Activated naive CD4-positive, alpha-beta T cell treated with anti-CD3 and anti-CD28 coated beads, Interleukin-2, amount 50 U/mL, for 72 hours (primary cell): ENCODE measurements at places on chromosomes 11 and 22. TPM values are rescaled to one million over a fixed set of nuclear protein-coding genes. Genes with fewer than 3 reads are reported as not detected.

The OR6M1 gene
- total RNA-seq: not detected

- no peak for DNase-seq
Observed at GRCh38 chr22:48441553-48441850, 1386.2 kb downstream of the BRD1 start.

DNA sequence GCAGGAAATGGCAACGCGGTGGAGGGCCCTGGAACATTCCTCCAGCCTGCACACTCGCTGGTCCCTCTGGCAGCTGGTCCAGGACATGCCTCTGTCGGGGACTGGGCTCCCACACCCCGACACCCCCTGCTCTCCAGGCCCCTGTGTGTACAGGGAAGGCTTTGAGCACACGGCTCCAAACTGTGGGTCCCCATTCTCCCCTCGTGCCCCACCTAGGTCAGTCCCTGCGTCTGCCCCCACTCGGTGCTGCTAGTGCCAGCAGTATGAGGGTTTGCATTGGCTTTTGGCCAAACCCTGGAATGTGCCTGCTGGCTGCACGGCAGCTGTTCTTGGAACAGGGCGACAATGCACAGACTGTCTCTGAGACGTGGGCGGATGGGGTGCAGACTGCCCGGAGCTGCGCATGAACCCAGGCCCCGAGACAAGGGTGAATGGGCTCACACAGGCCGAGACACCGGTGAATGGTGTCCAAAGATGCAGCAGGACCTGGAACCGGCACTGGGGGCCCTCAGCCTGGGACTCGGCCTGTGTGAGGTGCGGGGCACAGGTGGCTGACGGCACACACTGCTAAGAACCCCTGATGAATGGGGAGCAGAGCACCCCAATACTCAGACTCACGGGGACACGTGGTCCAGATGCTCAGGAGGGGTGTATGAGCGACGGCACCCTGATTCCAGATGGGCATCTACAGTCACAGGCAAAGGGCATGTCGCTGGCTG is 7.5 kb upstream of the SYT8 start:
- no peak for DNase-seq

- DNase-seq: no peak
Observed at GRCh38 chr11:843086-843734, 558 bp downstream of the TSPAN4 start.

DNA sequence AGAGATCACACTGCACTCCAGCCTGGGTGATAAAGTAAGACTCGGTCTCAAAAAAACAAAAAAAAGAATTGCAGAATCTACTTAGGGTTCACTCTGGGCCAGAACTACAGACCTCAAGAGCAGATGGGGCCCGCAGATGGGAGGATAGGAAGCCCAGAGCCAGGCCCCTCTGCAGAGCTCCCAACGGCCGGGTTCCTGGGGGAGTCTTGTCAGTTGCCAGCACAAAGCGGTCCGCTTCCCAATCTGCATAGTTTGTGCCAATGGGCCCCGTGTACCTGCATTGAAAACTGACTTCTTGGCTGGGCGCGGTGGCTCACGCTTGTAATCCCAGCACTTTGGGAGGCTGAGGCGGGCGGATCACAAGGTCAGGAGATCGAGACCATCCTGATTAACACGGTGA is 1.7 kb upstream of the CHID1 start:
- no peak for DNase-seq

GRCh38 chr11:11626128-11626527 is 4.3 kb upstream of the GALNT18 start:
- no peak for DNase-seq

- peak; percentile 72 for DNase-seq
Observed at GRCh38 chr22:23240639-23241389, 60.5 kb downstream of the BCR start.

The PATE2 gene
- total RNA-seq: not detected

The PLA2G3 gene
- not detected for total RNA-seq

- no peak for DNase-seq
Observed at GRCh38 chr11:12845739-12846358, 163.3 kb upstream of the RASSF10 start.

GRCh38 chr11:64633555-64634159 is 42.6 kb downstream of the SLC22A12 start:
- no peak for DNase-seq

GRCh38 chr11:34052608-34053160 is 1.2 kb downstream of the CAPRIN1 start:
- DNase-seq: no peak

The FXYD2 gene
- total RNA-seq: 4.8 TPM

GRCh38 chr22:49090853-49091135 is 736.9 kb downstream of the BRD1 start:
- no peak for DNase-seq

The TTLL12 gene
- total RNA-seq: 34.3 TPM

- no peak for DNase-seq
Observed at GRCh38 chr11:118240999-118241763, 11.0 kb downstream of the MPZL3 start.

DNA sequence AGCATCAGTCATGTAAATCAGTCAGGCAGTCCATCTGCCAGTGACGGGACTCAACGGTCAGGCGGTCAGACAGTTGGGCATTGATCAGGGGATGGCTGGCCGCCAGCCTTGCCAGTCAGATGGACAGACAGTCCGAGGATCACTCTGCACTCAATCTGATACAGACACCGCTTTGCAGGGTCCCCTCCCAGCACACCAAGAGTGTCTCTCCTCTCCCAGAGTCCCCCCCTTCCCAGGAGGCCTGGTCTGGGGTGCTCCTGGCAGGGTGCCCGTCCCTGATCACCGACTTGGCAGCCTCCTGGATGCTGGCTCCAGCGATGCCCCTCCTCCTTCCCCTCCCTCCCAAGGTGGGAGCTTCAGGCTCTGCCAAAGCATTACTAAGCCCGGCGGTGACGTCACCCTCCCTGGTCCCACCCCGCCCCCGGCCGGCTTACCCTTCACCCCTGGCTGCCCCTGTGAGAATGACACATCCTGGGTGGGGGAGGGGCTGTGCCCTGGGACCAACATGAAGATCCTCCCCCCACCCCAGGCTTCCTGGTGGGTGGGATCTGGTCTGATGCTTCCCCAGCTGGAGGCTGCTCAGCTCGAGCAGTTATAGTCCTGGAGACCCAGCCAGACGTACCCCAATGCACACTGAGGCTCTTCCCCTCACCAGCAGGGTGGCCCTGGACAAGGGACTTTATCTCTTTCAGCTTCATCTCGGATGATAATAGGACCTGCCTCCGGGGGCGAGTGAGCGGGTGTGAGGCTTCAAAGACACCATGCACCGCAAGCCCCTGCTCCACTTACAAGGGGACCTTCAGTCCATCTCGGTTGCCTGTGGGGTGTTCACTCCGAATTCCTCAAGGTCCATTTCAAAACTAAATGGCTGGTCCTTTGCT is 69.2 kb downstream of the CD82 start:
- DNase-seq: peak; percentile 51

- DNase-seq: no peak
Observed at GRCh38 chr22:48785792-48786678, 1041.6 kb downstream of the BRD1 start.
